ENCODE measurements at places on chromosomes 1 and 21. TPM values are rescaled to one million over a fixed set of nuclear protein-coding genes. Genes with fewer than 3 reads are reported as not detected.

The OR1C1 gene
- polyA plus RNA-seq = not detected

The CAMK1G gene
- not detected for polyA plus RNA-seq

The ATP1A2 gene
- not detected for polyA plus RNA-seq

The HJV gene
- not detected for polyA plus RNA-seq

The C1orf226 gene
- not detected for polyA plus RNA-seq
